ENCODE measurements at places on chromosomes 4 and X.

DNA sequence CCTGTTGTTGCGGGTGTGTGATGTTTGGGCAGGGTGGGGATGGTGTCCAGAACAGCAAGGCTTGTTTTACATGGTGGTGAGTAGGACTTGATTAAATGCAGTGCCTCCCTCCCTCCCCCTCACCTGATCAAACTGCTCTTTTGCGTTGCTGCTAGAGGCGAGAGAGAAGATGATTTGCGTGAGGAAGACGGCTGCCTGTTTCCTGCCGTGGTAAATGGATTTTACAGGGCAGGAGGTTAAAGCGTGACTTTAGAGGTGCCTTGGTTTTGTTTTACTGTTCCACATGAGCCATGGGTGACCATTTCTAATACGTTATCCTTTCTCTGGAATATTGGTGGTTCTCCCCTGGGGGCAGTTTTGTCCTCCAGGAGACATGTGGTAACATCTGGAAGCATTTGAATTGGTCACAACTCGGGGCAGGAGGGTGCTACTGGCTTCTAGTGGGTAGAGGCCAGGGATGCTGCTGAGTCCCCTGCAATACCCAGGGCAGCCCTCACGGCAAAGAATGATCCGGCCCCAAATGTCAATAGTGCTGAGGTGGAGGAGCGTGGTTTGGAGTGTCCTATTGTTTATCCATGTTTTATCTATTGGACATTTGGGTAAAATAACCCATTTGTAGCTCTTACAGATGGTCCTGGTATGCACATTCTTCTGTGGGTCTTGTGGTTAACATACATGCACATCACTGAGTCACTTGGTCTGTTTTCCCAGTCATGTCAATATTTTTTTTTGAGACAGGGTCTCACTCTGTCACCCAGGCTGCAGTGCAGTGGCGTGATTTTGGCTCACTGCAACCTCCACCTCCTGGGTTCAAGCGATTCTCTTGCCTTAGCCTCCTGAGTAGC lies 73.7 kb downstream of the SHROOM2 start:
- DNase-seq, result no peak

GRCh38 chr4:74886484-74886883 lies 46.4 kb upstream of the PARM1 start:
- DNase-seq, result no peak

GRCh38 chrX:97766501-97767095 lies 882.9 kb downstream of the RPA4 start:
- no peak for DNase-seq

DNA sequence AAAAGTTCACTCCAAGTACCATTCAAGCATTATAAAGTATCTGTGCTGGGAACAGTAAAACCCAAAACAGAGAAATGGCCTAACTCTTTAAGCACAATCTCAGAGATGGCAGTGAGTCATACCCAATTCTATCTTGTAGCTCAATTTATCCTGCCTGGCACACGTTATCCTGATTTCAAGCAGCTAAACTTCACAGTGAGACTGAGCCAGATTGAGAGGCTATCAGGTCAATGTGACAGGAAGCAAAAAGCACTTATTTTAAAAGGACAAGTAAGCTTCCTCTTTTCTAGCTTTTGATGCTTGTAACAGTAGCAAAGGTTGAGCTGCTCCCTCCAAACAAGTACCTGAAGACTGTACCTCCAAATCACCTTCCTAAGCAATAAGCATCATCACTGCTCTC lies 324.9 kb downstream of the NAF1 start:
- no peak for DNase-seq

- DNase-seq, result no peak
Observed at GRCh38 chr4:124910327-124910726, 197.8 kb upstream of the ANKRD50 start.

Measured in NCI-H2081 treated with DMSO at 0.1 percent for 48 hours (cell line).